Activated CD4-positive, alpha-beta memory T cell treated with anti-CD3 and anti-CD28 coated beads for 36 hours (primary cell): ENCODE measurements at places on chromosomes 12 and 14. TPM values are rescaled to one million over a fixed set of nuclear protein-coding genes. Genes with fewer than 3 reads are reported as not detected.

GRCh38 chr12:2231956-2232355 lies 179.2 kb downstream of the CACNA1C start:
- H3K36me3 ChIP-seq, result no peaks in the 10 kb centered on the region
- H3K27me3 ChIP-seq, result peaks cover 26% of the 10 kb centered on the region
- DNase-seq, result no peak

GRCh38 chr12:27253347-27253746 lies 9.3 kb downstream of the STK38L start:
- no peaks in the 10 kb centered on the region for H3K36me3 ChIP-seq
- no peak for DNase-seq
- peaks cover 11% of the 10 kb centered on the region for H3K4me1 ChIP-seq
- no peaks in the 10 kb centered on the region for H3K27me3 ChIP-seq
- H3K27ac ChIP-seq, result no peak overlapping the region

GRCh38 chr12:10861366-10861765 lies 12.1 kb upstream of the PRR4 start:
- peaks cover 47% of the 10 kb centered on the region for H3K36me3 ChIP-seq
- DNase-seq, result no peak
- no peak overlapping the region for H3K27ac ChIP-seq
- no peak overlapping the region for H3K4me3 ChIP-seq
- no peaks in the 10 kb centered on the region for H3K4me1 ChIP-seq

The KRT77 gene
- not detected for total RNA-seq

DNA sequence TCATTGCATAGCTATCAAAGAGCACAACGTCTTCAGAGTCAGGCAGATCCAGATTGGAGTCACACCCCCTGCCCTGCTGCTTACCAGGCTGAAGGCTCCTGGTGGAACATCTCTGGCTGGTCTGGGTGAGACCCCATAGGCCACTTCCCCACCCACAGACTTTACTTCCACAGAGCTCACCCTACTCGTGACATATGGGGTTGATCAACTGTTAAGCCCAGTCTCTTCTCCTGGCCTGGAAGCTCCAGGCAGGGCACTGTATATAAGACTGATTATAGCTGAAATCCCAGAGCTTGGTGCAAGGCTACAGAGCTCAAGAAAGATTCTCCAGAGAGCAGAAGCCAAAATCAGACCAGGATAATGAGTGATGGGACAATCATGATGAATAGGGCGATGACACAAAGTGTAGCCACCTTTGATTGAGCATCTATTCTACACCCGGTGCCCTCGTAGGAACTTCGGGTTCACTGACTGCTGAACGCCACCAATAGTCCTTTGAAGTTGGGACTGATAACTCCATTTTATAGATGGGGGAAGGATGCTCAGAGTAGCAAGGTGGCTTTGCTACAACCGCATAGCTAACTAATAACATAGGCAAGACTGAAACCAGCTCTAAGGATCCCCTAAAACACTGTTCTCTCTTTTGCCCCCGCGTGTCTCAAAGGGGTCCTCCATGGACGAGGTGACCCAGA lies 287.8 kb downstream of the BCL11B start:
- peaks cover 35% of the 10 kb centered on the region for H3K4me1 ChIP-seq
- H3K4me3 ChIP-seq, result peak overlapping the region; percentile 70
- no peaks in the 10 kb centered on the region for H3K27me3 ChIP-seq
- H3K27ac ChIP-seq, result peak overlapping the region; percentile 95

DNA sequence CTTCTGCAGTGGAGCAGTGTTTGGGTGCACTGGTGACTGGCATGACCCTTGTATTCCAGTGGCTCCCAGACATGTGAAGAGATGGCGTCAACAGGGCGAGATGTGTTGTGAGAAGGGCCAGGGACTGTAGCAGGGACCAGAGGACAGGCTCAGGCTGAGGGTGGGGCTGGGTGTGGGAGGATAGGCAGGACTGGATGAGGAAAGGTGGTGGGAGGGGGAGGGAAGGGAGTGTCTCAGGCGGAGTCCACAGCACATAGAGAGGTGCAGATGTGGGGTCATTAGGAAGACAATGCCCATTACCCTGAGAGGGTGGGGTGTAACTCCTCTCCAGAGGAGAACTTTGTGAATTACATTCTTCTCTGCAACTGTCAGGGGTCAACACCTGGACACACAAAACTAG lies 78.5 kb downstream of the DICER1 start:
- H3K27me3 ChIP-seq, result peaks cover 4% of the 10 kb centered on the region
- DNase-seq, result no peak
- no peak overlapping the region for H3K27ac ChIP-seq

DNA sequence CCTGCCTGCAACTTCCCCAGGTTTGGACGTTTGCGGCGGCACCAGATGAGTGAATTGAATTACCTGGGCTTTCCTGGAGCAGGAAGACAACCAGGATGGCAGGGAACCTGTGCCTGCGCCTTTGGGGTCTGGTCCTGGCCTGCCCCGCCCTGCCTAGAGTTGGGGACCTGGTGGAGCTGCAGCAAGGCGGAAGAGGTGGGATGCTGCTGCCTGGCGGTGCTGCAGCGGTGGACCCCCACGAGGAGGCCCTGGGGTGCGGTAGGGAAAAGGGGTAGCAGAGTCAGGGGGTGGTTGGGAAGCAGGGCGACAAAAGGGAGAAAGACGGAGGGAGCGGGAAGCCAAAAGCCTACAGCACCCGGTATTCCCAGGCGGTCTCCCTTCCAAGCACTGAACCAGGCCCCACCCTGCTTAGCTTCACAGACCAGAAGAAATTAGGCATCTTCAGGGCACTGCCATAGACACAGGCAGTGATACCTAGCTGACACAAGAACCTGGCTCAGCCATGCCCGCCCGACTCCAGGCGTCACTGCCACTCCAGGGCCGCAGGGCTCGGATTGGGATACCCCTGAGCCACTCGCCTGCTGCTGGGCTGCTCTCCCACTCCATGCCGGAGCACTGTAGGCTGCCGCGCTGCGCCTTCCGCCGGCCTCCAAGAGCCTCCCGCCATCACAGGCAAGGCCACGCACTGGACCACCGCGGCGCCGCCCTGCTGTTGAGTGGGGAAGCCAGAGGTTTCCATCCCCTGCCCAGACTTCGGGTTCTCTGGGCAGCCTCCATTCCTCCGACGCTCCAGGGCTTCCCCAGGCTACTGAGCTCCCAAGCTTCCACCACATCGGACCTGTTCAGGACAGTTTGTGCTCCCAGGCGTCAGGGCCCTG lies 155.2 kb upstream of the ALG10B start:
- H3K4me1 ChIP-seq, result no peaks in the 10 kb centered on the region
- H3K27ac ChIP-seq, result no peak overlapping the region
- no peak overlapping the region for H3K4me3 ChIP-seq

The CISTR gene
- not detected for total RNA-seq

The RND1 gene
- total RNA-seq, result 2.4 TPM

- no peak for DNase-seq
- peaks cover 52% of the 10 kb centered on the region for H3K27me3 ChIP-seq
- no peak overlapping the region for H3K27ac ChIP-seq
- peaks cover 18% of the 10 kb centered on the region for H3K4me1 ChIP-seq
- no peaks in the 10 kb centered on the region for H3K36me3 ChIP-seq
- H3K4me3 ChIP-seq, result no peak overlapping the region
Observed at GRCh38 chr12:3132636-3133404, 55.6 kb downstream of the TSPAN9 start.

GRCh38 chr12:117284140-117284539 lies 77.3 kb downstream of the NOS1 start:
- no peak for DNase-seq
- no peaks in the 10 kb centered on the region for H3K36me3 ChIP-seq
- no peaks in the 10 kb centered on the region for H3K4me1 ChIP-seq
- H3K27me3 ChIP-seq, result no peaks in the 10 kb centered on the region
- H3K4me3 ChIP-seq, result no peak overlapping the region

GRCh38 chr14:50342221-50343078 lies 30.3 kb downstream of the DMAC2L start:
- peaks cover 4% of the 10 kb centered on the region for H3K27me3 ChIP-seq
- peaks cover 3% of the 10 kb centered on the region for H3K36me3 ChIP-seq
- DNase-seq, result peak; percentile 56
- no peak overlapping the region for H3K27ac ChIP-seq
- peaks cover 22% of the 10 kb centered on the region for H3K4me1 ChIP-seq
- no peak overlapping the region for H3K4me3 ChIP-seq

GRCh38 chr14:21205678-21206581 lies 50.1 kb upstream of the OR5AU1 start:
- H3K4me1 ChIP-seq, result peaks cover 19% of the 10 kb centered on the region
- H3K4me3 ChIP-seq, result no peak overlapping the region
- H3K36me3 ChIP-seq, result peaks cover 60% of the 10 kb centered on the region
- DNase-seq, result no peak

- no peaks in the 10 kb centered on the region for H3K27me3 ChIP-seq
- H3K4me3 ChIP-seq, result no peak overlapping the region
- DNase-seq, result no peak
- H3K4me1 ChIP-seq, result peaks cover 12% of the 10 kb centered on the region
- H3K27ac ChIP-seq, result no peak overlapping the region
- H3K36me3 ChIP-seq, result no peaks in the 10 kb centered on the region
Observed at GRCh38 chr14:100433428-100433814, 110.3 kb downstream of the SLC25A47 start.

DNA sequence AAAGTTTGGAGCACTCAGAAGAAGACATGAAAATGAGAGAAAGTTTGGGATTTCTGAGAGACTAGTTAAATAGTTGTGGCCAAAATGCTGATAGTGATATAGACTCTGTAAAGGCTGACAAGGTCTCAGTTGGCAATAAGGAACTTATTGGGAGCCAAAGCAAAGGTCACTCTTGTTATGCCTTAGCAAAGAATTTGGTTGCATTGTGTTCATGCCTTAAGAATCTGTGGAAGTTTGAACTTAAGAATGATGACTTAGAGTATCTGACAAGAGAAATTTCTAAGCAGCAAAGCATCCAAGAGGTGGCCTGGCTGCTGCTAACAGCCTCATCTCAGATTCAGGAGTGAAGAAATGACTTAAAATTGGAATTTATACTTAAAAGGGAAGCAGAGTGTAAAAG lies 113.8 kb downstream of the PIK3C2G start:
- H3K4me3 ChIP-seq, result no peak overlapping the region
- no peak overlapping the region for H3K27ac ChIP-seq
- DNase-seq, result no peak
- H3K27me3 ChIP-seq, result no peaks in the 10 kb centered on the region

DNA sequence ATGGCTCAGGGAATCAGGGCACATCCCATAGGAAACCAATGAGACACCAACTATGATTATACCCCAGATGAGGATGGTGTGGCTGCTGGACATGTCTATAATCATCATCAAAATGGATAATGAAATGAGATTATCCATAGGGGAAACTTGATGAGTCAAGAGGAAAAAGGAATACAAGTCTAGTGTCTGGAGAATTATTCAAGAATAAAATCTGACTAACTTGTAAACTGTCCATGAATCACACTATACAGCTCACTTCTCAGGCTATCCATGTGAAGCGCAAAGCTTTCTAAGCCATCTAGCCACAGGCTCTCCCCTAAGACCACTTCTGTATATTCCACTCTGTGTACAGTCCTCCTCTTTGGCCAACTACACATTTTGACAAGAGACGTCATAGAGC lies 52.5 kb downstream of the DUSP16 start:
- H3K27me3 ChIP-seq, result no peaks in the 10 kb centered on the region
- peaks cover 14% of the 10 kb centered on the region for H3K36me3 ChIP-seq
- H3K27ac ChIP-seq, result no peak overlapping the region
- peaks cover 27% of the 10 kb centered on the region for H3K4me1 ChIP-seq

DNA sequence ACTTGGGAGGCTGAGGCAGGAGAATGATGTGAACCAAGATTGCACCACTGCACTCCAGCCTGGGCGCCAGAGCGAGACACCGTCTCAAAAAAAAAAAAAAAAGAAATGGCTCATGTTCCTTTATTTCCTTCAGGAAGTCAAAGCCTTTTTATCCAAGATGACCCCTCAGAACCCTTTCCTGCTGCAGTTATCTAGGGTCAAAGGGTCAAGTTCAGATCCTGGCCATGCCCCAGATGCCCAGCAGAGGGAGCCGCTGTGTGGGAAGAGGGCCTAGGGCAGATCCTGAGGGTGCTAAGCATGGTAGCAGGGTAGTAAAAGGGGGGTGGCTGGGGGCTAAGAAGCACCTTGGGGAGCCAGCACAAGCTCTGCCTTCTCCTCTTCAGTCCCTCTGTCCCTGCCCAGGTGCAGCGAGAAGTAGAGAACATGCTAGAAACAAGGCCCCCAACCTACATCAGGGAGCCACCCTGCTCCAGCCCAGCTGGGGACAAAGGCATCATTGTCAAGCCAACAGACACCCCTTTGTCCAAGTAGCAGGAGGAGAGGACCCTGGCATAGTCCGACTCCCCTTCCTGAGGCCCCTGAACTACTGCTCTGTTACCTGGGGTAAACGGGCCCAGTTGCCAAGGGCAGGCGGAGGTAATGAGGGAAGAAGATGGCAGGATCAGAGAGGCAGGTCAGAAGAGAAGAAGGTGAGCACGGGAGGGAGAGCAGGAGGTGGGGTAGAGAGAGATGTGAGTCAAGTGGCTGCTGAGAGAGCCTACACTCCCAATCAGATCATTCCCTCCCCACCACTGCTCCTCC lies 6.5 kb downstream of the NFE2 start:
- peak; percentile 79 for DNase-seq
- H3K36me3 ChIP-seq, result no peaks in the 10 kb centered on the region
- H3K4me1 ChIP-seq, result peaks cover 3% of the 10 kb centered on the region
- no peak overlapping the region for H3K27ac ChIP-seq
- peaks cover 2% of the 10 kb centered on the region for H3K27me3 ChIP-seq
- no peak overlapping the region for H3K4me3 ChIP-seq

DNA sequence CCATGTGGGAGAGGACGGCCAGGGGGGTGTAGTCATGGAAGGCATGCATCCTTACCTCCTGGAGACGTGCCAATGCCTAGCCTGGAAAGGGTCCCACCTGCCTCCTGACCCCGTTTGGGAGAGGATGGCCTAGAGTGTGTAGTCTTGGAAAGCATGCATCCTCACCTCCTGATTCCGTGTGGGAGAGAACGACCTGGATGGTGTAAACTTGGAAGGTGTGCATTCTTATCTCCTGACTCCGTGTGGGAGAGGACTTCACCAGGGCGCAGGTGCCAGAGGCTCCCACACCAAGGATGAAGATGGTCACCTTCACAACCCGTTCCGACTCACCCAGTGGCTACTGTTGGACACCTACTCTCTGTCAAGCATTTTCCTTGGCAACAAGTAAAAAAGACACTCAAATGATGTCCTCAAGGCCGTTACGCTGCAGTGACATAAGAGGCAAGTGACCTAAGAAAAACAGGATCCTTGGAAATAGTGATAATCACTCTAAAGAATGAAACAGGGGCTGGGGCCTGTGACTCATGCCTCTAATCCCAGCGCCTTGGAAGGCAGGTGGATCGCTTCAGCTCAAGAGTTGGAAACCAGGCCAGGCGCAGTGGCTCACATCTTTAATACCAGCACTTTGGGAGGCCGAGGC lies 37.5 kb upstream of the FZD10 start:
- H3K27me3 ChIP-seq, result no peaks in the 10 kb centered on the region
- no peaks in the 10 kb centered on the region for H3K36me3 ChIP-seq
- no peak overlapping the region for H3K27ac ChIP-seq
- H3K4me3 ChIP-seq, result no peak overlapping the region
- no peak for DNase-seq

The GLIPR1L1 gene
- total RNA-seq, result not detected

DNA sequence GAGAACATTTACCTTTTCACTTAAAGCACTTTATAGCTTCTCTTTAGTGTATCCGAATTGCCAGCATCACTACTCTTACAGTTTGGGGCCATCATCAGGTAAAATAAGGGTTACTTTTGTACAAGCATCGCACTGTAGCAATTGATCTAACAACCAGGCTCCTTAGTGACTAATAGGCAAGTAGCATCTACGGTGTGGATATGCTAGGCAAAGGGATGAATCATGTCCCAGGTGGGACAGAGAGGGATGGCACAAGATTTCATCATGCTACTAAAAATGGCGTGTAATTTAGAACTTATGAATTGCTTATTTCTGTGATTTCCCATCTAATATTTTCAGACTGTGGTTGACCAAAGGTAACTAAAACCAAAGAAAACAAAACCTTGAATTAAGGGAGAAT lies 582.3 kb downstream of the KCNH5 start:
- DNase-seq, result no peak
- no peak overlapping the region for H3K27ac ChIP-seq
- H3K27me3 ChIP-seq, result no peaks in the 10 kb centered on the region
- no peak overlapping the region for H3K4me3 ChIP-seq
- no peaks in the 10 kb centered on the region for H3K4me1 ChIP-seq
